Astrocyte (in vitro differentiated cells and primary cell): ENCODE measurements at places on chromosomes 2 and 18.

GRCh38 chr2:100293341-100294161 is 28.8 kb downstream of the LONRF2 start:
- no peak for DNase-seq

DNA sequence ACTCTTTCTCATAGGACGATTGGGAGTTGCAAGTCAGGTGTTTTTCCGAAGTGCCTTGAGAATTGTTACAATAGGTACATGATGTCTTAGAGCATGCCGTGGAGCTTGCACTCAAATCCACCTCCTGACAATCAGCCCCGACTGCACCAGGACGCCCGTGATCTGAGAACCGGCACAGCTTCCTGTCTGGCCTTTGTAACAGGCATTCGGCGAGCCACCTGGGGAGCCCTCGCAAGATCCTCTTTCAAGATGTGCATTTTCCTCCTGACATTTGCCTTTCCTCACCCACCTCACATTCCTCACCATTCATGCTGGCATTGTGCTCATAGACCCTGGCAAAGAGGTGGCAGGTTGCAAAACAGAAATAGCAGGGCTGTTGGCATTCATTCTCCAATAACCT is 427.3 kb downstream of the GALR1 start:
- DNase-seq = no peak

DNA sequence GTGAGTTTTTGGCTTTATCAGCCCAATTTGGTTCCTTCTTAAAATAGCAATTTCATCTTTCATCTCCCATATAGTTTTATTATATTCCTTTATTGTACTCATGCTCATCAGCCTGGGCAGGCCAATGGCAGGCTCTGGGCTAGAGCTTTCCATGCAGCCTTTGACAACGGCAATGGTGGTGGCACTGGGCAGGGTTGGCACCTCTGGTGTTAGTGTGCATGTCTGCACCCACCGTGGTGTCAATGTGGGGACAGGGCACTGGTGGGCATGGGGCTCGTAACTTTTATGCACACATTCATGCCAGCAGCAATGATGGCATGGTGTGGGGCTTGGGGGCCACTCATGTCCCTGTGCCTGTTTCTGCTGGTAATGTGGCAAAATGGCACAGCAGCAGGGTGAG is 1305.4 kb downstream of the DSC3 start:
- no peak for DNase-seq

DNA sequence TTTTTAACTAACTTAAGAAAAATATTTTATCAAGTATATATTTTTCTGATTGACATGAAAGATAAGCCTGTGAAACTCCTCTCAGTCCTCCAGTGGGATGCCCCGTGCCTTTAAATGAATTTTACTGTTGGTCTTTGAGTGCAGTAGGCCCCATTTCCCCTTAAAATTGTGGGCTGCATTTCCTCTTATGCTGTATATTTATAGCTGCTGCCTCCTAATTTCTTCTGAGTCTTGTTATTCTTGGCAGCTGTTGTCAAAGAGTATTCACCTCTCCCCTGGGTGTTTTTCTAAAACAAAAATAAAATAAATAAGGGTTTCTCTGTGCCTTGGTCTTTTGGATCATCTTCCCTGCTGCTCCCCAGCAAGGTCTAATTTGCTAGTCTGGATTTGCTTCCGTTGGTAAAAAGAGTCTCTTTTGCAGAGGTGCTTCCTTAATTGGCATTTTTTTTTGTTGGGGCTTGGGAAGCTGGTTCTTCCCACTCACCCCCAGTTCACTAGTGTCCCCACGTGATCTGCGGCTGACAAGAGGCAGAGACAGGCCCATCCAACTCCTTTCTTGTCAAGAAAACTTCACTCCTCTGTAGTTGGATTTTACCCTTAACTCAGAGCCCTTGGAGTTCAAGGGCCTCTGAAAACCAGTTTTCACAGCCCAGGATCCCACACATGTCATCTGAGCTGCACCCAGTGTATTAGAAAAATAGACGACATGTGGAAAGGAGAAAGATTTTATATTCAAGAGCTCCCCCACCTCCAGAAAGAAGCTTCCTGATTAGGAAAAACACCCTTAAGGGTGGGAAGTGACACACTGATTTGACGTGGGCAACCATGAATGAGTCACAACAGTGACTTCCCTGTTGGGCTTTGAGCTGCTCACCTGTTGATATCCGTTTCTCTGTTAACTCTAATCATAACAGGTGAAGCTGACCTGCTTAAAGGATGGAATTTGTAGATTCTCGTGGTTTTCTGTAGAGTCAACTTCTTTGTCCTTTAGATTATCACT is 431.5 kb downstream of the DCDC2C start:
- DNase-seq = no peak

- peak; percentile 7 for DNase-seq
Observed at GRCh38 chr2:171316220-171316619, 117.6 kb downstream of the METTL8 start.

DNA sequence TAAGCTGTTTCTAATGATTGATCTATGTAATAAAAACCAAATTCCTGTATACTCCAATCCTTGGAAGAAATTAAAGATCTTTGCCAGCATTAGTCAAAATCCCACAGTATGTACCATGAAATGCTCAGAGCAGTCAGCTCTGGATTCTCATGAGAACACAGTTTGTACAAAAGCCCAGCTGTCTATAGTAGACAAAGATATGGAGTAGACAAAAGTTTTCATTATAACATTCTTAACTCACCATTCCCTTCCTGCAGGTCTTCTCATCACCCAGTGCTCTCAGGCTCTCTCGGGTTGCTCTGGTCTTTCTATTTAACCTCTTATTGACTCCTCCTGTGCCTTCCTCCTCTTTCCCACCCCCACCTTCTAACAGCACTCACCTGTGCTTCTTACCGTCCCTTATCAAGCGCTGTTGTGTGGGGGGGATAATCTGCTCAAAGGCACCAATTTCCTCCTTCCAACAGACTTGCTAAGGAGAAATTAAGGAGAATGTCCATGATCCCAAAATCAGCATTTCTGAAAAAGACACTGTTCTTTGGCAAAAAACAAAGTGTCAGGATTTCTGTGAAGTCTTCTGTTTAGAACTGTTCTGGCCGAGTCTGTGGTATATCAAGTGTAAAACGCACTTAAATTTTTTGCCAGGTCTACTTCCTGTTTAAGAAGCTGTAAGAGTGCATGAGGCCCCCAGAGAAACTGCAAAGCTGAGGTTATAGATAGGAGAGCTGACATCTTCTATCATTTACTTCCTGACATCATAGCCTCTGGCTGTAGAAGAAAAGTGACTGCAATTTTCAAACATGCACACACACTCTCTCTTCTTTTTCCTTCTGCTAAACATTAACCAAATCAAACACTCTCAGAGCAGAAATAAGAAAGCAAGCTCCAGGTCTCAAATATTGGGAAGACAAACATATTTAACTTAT is 144.1 kb downstream of the EVA1A start:
- no peak for DNase-seq

GRCh38 chr2:147806846-147807245 is 38.0 kb upstream of the ACVR2A start:
- peak; percentile 70 for DNase-seq

- DNase-seq = no peak
Observed at GRCh38 chr18:78242806-78243205, 736.8 kb upstream of the SALL3 start.

DNA sequence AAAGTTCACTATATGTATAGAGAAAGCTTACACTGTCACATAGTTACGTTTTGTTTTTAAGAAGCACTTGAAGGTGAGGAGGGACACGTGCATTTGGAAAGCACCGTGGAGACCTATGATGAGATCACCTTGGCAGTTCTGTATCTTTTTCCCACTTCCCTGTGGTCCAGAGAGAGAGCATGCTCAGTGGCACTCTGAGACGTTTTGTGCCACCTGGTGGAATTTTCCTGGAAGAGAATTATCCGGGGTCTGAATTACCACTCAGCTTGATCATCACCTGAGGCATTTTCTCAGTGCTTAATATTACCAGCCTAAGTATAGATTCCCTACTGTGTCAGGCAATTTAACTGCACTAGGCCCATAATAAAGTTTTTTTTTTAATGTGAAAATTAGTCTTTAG is 469.4 kb upstream of the SMIM21 start:
- DNase-seq = no peak

GRCh38 chr2:86783615-86784339 is 6.9 kb downstream of the CD8A start:
- no peak for DNase-seq

DNA sequence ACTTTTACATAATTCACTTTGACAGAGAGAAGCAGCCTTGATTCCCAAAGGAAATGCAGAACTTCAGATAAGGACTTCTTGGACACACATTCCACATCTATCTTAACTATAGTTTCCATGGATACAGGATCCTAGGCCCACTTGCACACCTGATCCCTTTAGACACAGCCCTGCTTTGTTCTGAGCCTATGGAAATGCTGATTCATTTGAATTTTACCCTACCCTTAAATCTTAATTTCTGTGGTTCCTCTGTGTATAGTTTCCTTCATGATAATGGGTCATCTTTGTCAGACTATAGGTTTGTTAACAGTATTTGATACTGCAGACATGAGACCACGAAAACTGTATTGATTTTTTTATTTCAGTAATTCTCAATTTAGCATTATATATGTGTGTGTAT is 77.4 kb downstream of the ACTR3 start:
- DNase-seq = no peak

DNA sequence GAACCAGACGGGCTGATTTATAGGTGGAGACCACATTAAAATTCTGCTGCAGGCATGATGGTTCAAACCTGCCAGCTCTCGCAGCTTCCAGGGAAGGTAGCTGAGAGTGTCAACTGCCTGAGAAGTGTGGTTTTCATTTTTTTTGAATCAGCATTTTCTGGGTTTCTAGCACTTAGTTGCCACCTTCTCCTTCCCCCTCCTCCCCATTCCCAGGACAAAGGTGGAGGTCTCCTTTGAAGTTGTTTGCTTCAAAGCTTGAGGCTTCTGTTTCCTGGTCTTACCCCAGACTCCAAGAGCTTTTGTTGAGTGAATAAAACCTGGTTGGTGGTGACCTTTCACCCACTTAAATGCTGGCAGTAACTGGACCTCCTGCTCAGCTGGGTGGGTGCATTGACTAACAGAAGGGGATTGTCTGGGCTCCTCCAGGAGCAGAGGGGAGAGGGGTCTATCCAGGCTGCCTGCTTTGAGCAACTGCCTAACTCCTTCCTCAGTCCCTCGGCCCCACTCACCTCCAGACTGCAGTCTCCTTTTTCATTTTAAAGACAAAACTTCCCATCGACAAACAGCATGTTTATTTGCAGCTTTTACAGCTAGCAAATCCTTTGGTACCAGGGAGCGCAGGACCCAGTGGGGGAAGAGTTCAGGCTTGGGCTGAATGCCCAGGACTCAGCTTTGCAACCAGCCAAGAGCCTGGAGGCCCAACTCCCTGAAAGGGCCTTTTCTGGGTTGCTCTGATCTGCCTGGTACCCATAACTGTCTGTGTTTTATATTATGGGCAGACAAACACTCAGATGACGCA is 3.5 kb downstream of the RHOB start:
- peak; percentile 75 for DNase-seq

DNA sequence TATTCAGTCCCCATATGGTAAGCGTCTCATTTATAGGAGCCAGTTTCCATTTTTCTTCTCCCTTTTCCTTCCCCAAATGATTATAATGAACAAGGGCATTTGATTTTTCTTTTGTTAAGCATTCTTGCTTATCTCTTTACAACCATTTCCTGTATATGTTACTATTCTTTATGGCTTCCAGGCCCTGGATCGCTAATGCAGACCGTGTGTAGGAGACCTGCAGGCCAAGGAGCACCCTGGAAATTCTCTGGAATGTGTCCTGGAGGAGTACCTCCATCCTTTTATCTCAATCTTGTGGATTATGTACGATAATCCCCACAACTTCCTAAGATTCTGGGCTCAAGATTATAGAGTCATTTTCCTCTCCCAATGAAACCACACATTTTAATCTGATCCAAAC is 439.6 kb upstream of the MMADHC start:
- no peak for DNase-seq

DNA sequence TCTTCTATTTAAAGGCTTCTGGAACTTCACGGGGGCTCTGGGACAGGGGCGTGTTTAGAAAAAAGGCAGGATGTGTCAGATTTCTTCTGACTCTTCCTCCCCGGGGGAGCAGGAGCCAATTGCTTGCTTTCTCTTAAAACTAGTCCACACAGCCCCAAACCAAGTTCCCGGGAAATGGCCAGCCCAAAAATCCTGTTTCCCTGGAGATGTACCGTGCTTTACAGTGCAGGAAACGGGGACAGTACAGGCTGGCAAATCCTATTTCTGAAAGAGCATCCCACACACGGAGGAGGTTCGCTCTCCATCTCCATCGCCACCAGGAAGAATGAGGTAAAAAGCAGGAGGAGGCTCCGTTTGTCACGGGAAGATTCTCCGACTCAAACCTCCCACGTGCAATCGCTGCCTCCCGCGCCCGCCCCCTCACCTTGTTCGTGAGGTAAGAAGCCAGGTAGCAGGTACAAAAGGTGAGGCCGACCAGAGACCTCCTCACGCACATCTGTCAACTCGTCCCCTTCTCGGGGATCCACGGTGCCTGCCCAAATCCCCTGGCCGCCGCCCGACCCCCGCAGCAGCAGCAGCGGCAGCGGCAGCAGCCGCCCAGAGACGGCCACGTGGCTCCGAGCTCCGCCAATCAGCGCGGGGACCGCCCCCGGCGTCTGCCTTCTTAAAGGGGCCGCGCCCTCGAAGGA is 15.6 kb upstream of the RIOK3 start:
- DNase-seq = peak; percentile 54
